ENCODE measurements at places on chromosomes 11 and 22.
A peak's percentile ranks its signal among the peaks of the same experiment; 100 is the strongest.

GRCh38 chr11:76962583-76963416 is 71.4 kb upstream of the B3GNT6 start:
- no peak for DNase-seq

GRCh38 chr11:73270016-73270854 is 1.9 kb upstream of the P2RY6 start:
- no peak for DNase-seq

GRCh38 chr11:73321604-73322381 is 13.7 kb downstream of the ARHGEF17 start:
- DNase-seq: no peak

GRCh38 chr22:31538815-31539214 is 42.5 kb downstream of the SFI1 start:
- no peak for DNase-seq

DNA sequence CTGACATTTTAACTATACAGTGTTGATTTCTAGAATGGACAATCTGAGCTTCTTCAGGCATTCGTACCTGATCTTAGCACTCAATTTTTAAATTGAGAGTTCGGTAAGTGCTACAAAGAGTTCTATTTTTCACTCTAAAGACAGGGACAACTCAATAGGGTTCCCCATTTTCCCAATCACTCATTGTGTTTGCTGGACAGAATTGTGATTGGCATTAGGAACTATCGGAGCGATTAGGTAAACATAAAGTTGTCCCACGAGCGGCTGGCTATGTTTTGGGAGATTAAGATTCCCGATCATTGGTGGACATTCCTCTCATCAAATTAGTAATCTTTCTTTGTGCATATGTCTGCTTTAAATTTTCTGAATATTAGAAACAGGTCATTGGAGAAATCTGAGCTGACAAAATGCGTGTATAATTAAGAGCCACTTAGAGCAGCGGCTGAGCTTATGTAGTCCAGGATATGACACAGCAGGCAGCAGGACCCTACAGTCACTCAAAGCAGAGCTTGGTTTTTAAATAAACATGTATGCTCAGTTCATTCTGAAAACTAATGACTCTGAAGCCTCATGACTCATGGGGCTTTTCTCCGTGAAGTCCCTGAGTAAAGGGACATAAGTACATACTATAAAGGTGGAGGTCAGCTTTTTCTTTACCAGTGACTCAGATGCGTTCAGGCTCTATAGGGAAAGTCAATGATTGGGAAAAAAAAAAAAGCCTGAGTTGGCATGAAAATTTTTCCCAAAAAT is 109.4 kb downstream of the GRIA4 start:
- DNase-seq: no peak

DNA sequence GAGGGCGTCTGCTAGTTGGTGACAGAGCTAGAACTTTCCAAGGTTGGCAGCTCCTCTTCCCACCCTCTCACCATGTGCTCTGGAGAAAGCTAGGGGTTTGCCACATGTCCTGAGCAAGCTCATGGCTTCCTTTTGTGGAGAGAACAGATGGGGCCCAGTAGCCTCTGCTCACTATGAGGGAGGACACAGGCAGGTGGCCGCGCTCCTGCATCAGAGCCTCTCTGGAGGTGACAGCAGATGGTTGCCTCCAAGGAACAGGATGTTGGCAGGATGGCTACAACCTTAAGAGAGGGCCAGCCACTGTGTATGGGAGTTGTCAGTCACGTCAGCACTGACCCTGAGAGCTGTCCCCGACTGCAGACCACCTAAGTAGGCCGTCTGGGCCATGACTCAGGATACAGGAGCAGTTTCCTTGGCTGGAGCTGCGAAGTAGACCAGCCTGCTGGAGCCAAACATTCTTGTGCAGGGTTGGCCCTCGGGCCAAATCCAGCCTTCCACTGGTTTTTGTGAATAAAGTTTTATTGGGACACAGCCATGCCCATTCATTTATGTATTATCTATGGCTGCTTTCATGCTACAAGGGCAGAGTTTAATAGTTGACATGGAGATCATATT is 28.0 kb downstream of the SGSM1 start:
- DNase-seq: no peak

DNA sequence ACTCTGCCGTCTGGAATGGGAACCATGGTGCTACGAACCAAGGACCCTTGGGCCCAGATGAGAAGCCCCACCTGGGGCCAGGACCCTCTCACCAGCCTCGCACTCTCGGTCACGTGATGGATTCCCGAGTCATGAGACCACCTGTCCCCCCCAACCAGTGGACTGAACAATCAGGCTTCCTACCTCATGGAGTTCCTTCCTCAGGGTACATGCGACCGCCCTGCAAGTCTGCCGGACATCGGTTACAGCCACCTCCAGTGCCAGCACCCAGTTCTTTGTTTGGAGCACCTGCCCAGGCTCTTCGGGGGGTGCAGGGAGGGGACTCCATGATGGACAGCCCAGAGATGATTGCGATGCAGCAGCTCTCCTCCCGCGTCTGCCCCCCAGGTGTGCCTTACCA is 20.8 kb upstream of the SLC25A18 start:
- DNase-seq: no peak

- no peak for DNase-seq
These were observed 535.1 kb upstream of the LUZP2 start for GRCh38 chr11:23961503-23962338.

DNA sequence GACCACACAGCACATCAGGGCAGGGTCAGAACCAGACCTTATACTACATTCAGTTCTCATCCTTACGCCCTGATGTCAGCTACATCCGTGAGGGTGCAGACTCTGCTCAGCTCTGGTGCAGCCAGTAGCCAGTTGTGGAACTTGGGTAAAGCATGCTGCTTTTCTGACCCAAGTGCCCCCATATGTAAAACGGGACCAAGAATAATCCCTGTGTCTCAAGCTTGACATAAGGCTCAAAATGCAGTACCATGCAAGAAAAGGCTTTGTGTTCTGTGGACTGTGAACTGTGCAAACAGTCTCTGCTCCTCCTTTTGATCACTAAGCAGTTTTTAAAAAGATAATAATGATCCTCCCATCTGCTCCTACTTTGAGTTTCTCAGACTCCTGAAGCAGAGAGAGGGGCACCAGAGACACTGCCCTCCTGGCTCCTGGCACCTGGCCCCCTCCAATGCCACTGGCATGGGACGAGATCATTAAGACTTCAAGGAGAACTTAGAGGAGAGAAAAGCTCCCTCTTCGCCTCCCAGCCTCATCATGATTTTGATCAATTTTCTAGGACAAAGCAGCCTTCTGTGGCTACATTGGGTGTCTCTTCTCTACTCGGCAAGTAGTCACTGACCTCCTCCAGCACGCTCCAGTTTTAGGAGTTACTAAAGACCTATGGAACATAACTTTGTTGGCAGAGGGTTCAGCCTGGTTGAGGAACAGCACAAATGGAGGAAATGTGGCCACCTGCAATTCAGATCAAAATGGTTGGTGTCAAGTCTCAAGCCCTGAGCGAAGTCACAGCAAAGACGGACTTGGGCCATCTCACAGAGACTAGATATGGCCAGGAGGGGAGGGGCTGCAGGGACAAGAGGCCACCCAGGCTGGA is 23.9 kb downstream of the IL10RA start:
- DNase-seq: no peak

- no peak for DNase-seq
These were observed 30.2 kb upstream of the CLTCL1 start for GRCh38 chr22:19321757-19322156.

DNA sequence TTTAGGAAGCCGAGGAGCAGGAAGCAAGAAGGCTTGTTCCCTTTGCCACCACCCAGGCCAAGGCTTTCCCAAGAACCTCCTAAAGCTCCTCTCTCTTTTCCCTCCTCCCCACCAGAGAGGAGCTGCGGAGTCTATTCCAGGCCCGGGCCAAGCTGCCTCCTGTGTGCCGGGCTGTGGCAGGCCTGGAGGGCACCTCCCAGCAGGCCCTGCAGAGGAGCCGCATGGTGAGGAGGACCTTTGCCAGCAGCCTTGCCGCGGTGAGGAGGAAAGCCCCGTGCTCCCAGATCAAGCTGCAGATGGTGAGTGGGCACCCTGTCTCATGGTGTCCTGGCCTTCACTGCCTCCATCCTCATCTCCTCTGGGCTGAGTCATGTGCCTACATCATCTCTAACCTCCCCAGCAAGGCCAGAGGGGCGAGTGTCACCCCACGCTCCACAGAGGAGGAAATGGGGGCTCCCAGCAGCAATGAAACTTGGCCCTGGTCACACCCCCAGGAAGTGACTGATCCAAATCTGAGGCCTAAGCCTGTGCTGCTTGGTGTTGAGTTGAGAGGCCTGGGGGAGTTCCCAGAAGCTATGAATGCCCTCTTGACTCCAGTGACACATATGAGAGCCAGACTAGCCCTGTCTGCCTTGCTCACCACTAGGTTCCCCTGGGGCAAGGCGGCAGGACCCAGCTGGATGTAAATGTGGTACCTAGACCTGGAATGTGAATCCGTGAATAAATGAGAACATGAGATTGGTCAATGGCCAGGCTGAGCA is 104.2 kb downstream of the MYO18B start:
- DNase-seq: no peak

GRCh38 chr11:44775366-44775984 is 48.7 kb downstream of the TSPAN18 start:
- no peak for DNase-seq

DNA sequence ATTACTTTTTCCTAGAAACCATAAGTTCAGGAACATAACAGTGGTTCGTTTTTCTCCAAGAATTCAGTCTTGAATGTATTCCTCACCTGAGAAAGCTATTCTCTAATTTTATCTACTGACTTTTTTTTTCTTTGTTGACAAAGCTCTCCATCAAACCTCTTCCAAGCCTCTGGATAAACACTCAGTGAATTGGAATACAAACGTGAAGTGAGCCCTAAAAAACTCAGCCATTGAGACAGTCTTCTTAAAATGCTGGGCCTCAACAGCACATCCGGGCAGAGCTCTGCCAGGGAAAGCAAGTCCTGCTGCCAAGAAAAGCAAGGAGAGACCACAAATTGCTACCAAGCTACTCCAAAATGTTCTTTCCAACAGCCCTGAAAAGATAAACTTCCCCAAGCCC is 7.7 kb upstream of the SLC1A2 start:
- peak; percentile 71 for DNase-seq

All from Ammon's horn (tissue), 1 donor.